GM12878 (cell line): ENCODE measurements at places on chromosomes 3 and 15. TPM values are rescaled to one million over a fixed set of nuclear protein-coding genes. Genes with fewer than 3 reads are reported as not detected.

GRCh38 chr15:88106074-88106473 is 150.5 kb downstream of the NTRK3 start:
- no peak for DNase-seq

- no peak for DNase-seq
Measured at GRCh38 chr3:182795389-182795782, 2.1 kb downstream of the ATP11B start.

- no peak for DNase-seq
Measured at GRCh38 chr3:74402821-74403220, 211.6 kb downstream of the CNTN3 start.

DNA sequence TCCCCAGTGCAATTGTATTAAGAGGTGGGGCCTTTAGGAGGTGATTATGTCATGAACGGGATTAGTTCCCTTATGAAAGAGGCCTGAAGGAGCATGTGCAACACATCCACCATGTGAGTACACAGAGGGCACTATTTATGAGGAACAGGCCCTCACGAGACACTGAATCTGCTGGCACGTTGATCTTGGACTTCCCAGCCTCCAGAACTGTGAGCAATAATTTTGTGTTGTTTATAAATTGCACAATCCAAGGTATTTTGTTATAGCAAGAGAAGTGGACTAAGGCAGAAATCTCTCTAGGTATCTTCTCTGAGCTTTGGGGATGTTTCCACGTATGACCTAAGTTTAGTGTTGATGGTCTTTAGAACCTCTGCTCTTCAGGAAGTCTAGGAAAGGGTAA is 149.3 kb upstream of the CBLB start:
- DNase-seq = no peak

Gene PSTPIP1
- polyA plus RNA-seq = 17.7 and 17.8 TPM in 2 replicates

Gene ZBBX
- 0.34 TPM in 1 of 2 replicates, not detected in the other for polyA plus RNA-seq

Gene PLA2G4B
- 3.7 and 4.4 TPM in 2 replicates for polyA plus RNA-seq
